ENCODE measurements at places on chromosomes 4 and X.
A peak's percentile ranks its signal among the peaks of the same experiment; 100 is the strongest.

DNA sequence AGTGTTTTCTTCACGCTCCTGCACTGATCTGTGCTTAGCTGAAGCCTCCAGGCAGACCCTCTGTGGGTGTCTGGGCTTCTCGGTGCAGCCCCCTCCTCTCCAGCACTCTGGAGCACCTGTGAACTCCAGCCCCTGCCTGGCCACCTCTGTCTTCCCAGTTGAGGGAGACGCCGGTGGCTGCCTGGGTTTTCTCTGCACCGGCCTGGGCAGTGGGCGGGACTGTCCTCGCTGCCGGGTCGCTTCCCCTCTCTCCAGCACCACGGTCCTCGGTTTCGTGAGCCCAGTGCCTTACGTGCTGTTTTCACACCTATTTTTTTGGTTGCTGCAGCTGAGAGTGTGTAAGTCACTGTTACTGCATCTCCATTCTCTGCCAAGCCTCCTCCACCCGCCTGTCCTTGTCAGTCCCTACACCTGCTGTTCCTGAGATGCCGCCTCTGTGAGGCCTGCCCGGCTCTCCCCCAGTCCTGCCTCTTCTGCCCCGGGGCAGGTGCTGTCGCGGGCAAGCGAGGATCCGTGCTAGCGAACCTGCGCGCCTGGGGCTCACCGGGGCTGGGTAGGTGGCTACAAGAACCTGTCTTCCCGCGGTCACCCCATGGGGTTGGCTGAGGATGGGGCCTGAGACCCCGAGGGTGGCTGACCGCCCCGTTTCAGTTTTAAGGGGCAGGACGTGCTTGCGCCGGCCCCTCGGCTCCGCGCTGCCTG lies 2.4 kb upstream of the FGFRL1 start:
- no peak for DNase-seq

DNA sequence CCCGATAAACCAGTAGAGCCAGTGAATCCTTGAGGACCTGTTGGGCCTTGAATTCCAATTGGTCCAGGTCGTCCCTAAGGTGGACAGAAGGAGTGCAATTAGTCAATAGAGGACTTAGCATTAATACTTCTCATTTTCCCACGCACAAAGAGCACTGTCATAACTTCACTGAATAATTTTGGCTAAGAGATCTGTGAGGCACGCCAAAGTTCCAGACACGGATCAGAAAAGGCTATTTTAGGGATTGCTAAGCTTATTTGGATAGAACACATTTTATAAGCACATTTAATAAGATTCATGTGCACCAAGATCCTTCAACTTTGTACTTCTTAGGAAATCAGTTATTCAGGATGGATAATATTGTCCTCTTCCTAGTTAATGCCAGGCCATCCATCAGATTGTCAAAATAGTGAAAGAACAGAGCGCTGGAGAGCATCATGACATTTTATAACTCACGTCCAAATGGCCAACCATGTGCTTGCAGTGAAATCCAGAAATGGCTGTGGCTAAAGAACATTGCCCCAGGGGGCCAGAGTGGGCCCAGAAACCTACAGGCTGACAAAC lies 129.8 kb downstream of the ATG4A start:
- no peak for DNase-seq

DNA sequence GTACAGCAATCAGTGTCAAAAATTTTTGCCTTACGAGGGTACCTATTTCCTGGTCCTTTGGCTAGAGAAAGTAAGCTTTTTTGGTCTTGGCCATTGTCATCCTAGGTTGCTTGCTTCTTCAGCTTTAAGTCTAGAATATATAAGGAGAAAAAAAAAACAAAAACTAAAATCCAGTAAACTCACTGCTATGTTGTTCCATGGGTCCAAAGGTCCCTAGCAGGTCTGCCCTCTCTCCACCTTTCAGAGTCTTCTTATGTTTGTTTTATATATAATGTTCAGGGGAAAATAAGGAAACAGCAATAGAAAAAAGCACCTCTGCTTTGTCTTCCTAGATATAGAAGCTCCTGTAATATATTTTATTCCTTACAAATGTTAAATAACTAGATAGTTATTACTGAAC lies 18.1 kb upstream of the BMP2K start:
- no peak for DNase-seq

GRCh38 chr4:155047755-155048154 lies 160.7 kb upstream of the NPY2R start:
- DNase-seq, result peak; percentile 88

DNA sequence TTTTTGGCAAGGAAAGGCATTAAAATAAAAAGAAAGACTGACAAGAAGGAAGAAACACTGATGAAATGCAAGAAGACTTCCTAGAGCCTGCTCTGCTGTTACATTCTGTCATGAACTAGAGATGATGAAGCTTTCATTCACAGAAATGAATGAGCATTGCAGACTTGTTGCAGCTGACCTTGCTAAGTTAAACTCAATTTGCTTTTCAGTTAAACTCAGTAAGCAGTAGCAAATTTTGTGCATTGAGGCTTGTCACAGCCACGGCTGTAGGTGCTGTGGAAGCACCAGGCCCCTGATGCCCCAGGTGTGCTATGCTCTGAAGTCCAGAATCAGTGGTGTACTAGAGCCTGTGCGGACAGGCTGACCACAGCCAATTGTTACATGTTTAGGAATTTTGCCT lies 39.6 kb upstream of the LSM6 start:
- no peak for DNase-seq
